CD4-positive, alpha-beta T cell (primary cell): ENCODE measurements at places on chromosomes 2 and 18.

- peaks cover 37% of the 10 kb centered on the region for H3K36me3 ChIP-seq
- H3K27ac ChIP-seq: no peak overlapping the region
- peaks cover 55% of the 10 kb centered on the region for H3K4me1 ChIP-seq
- H3K27me3 ChIP-seq: no peaks in the 10 kb centered on the region
Measured at GRCh38 chr18:77082316-77082955, 50.1 kb downstream of the MBP start.

DNA sequence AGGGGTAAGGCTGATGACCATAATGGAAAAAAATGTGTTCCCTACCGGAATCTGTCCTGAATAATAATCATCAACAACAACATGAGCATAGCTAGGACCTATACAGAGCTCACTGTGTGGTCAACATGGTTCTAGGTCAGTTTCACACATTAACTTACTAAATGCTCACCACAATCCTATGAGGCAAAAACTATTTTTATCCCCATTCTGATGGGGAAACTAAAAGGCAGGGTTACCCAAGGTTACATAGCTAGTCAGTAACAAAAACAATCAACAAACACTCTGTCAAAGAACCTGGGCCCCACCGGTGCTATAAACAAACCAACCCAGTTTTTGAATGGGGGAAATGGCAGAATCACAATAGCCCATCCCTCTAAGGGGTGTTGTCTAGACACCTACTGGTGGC, 40.1 kb downstream of the AOX1 start:
- no peaks in the 10 kb centered on the region for H3K36me3 ChIP-seq
- H3K4me1 ChIP-seq: no peaks in the 10 kb centered on the region
- no peak for DNase-seq
- H3K27me3 ChIP-seq: peaks cover 3% of the 10 kb centered on the region
- no peak overlapping the region for H3K27ac ChIP-seq
- no peak overlapping the region for H3K4me3 ChIP-seq

DNA sequence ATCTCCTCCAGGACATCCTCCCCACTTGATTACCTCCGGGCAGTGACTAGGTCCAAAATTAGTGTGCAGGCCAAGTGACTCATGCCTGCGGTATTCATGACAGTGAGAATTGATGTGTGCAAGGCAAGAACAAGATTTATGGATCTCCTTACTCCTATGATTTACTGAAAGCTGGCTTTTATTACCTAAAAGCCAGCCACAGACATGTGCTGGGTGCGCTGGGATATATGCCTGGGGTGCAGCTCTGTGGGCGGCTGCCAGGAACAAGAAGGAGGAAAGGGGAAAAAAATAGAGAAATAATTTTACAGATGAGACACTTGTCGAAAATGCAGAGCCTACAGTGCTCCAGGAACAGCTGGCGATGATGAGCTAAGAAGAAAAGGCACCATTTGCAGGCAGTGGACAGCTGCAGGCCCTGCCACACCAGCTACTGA, 359.3 kb downstream of the CMPK2 start:
- H3K27me3 ChIP-seq: peaks cover under 1% of the 10 kb centered on the region
- no peaks in the 10 kb centered on the region for H3K4me1 ChIP-seq
- H3K4me3 ChIP-seq: no peak overlapping the region
- no peak overlapping the region for H3K27ac ChIP-seq
- DNase-seq: no peak

GRCh38 chr2:240757086-240757614, 62.9 kb downstream of the KIF1A start:
- H3K27me3 ChIP-seq: no peaks in the 10 kb centered on the region
- H3K4me3 ChIP-seq: no peak overlapping the region
- H3K36me3 ChIP-seq: no peaks in the 10 kb centered on the region
- H3K4me1 ChIP-seq: no peaks in the 10 kb centered on the region
- DNase-seq: no peak

DNA sequence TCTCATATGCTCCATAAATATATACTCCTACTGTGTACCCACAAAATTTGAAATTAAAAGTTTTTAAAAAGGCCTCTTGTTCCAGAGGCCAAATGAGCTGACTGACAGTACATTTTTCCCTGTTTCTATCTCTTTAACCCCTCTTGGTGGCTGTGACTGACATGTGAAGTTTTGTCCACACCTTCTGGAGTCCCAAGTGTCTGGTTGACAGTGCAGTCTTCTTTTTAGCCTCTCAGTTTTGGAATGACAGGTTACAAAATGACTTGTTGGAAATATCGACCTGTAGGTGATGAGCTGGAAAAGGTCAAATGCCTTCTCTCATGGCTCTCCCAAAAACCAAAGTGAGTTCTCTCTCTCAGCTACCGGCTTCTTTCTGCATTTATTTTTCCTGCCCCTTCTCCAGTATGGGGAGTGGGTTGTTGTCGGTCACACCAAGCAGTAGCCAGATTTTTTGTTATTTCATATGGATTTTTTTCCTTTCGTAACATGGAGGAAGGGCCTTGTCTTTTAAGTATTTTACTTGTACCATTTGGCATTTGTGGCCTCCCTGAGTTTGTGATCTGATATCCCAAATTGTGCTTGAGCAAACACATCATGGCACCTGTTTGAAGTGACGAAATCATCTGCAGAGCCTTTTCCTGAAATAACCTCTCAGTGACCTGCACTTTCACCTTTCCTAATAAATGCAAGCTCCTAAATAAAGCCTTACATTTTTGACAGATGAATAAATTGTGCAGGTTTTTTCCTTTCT, 143.9 kb downstream of the ESCO1 start:
- H3K27ac ChIP-seq: no peak overlapping the region
- no peaks in the 10 kb centered on the region for H3K4me1 ChIP-seq
- no peaks in the 10 kb centered on the region for H3K36me3 ChIP-seq
- no peaks in the 10 kb centered on the region for H3K27me3 ChIP-seq
- no peak overlapping the region for H3K4me3 ChIP-seq
- no peak for DNase-seq

- H3K4me1 ChIP-seq: no peaks in the 10 kb centered on the region
- no peak for DNase-seq
- no peaks in the 10 kb centered on the region for H3K36me3 ChIP-seq
- H3K27me3 ChIP-seq: no peaks in the 10 kb centered on the region
Measured at GRCh38 chr2:155871940-155872339, 460.6 kb downstream of the NR4A2 start.

DNA sequence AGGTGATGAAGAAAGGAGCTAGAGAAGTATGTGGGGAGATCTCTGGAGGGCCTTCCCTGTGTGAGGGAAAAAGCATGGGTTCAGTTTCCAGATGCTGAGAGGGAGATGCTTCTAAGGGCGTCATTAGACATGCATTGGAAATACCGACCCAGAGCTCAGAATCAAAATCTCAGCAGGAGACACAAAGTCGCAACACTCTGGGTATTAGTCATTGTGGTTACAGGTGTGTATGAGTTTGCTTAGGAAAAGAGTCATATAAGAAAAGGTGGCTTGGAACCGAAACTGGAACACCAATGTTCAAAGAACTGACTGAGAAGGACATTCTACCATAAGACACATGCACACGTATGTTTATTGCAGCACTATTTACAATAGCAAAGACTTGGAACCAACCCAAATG, 477.1 kb downstream of the FBXO15 start:
- no peaks in the 10 kb centered on the region for H3K36me3 ChIP-seq
- no peak for DNase-seq
- H3K27ac ChIP-seq: no peak overlapping the region
- no peaks in the 10 kb centered on the region for H3K4me1 ChIP-seq
- H3K4me3 ChIP-seq: no peak overlapping the region

DNA sequence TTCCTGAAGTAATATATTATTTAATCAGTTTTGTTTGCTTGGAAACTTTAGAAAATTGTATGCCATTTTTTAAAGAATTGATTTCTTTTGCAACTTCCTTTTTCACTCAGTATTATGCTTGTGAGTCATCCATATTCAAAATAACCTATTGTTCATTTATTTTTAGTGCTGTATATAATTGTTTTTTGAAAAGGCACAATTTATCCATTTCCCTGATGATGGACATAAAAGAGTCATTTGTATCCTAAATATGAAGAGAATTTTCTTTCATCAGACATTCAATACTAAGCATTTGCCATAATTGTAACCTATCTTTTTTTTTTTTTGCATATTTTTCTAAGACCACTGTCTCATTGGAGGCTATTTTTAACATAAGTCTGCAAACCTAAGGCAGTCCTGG, 134.1 kb upstream of the SERPINE2 start:
- no peaks in the 10 kb centered on the region for H3K4me1 ChIP-seq
- H3K36me3 ChIP-seq: no peaks in the 10 kb centered on the region
- no peaks in the 10 kb centered on the region for H3K27me3 ChIP-seq
- no peak for DNase-seq
- no peak overlapping the region for H3K27ac ChIP-seq

GRCh38 chr2:44964752-44965236, 23.3 kb downstream of the SIX3 start:
- H3K27ac ChIP-seq: no peak overlapping the region
- no peak for DNase-seq
- H3K36me3 ChIP-seq: no peaks in the 10 kb centered on the region

DNA sequence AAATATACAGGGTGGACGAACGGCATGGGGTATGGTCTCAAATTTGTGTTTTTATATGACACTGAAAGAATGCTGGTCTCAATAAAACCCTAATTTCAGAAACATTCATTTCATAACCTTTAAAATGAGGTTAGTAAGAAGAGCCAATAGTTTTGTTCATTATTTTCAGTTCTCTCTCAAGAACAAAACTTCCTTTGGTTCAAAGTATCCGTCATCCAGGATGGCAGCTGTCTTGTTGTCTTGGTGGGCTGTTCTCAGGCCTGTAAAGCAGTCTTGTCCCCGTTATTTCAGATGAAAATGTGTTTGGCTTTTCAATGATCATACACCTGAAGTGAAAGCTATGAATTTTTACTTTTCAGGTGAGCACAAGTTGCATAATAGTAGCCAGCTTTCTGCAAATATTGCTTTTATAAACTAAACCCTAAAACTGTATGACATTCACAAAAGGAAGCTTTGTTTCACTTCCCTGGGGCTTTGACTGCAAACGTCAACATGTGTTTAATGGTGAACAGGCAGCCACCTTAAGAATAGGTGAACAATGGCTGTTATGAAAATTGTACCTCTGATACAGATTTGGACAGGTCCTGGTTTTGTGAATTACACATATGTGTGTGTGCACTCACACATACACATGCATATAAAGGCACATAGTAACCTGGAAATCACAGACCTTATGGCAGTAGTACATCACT, 2.6 kb downstream of the IL18RAP start:
- no peak overlapping the region for H3K4me3 ChIP-seq
- no peaks in the 10 kb centered on the region for H3K36me3 ChIP-seq
- H3K27ac ChIP-seq: no peak overlapping the region
- no peak for DNase-seq
- H3K4me1 ChIP-seq: peaks cover 18% of the 10 kb centered on the region

- no peak for DNase-seq
- no peaks in the 10 kb centered on the region for H3K27me3 ChIP-seq
- no peak overlapping the region for H3K4me3 ChIP-seq
- H3K36me3 ChIP-seq: no peaks in the 10 kb centered on the region
- no peak overlapping the region for H3K27ac ChIP-seq
Measured at GRCh38 chr2:125516496-125517109, 1139.4 kb upstream of the GYPC start.

DNA sequence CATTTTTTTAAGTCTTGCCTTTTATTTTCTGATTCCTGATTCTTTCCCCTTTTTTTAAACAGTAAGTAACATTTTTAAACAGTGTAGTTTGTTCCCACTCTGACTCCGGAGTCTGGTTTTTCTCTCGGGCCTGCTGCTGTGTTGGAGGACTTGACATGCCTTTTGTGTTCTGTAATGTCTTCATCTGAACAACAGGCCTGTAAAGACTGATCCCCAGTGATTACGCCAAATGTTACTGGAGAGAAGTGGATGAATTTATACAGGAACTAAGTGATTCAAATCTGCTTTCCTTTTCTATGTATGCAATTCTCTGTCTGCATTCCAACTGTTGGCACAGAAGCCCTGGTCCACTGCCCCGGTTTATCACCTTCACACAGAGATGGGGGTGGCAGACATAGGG, 54.3 kb upstream of the RMDN2 start:
- no peak overlapping the region for H3K27ac ChIP-seq
- no peak for DNase-seq
- no peaks in the 10 kb centered on the region for H3K27me3 ChIP-seq
- no peaks in the 10 kb centered on the region for H3K36me3 ChIP-seq

DNA sequence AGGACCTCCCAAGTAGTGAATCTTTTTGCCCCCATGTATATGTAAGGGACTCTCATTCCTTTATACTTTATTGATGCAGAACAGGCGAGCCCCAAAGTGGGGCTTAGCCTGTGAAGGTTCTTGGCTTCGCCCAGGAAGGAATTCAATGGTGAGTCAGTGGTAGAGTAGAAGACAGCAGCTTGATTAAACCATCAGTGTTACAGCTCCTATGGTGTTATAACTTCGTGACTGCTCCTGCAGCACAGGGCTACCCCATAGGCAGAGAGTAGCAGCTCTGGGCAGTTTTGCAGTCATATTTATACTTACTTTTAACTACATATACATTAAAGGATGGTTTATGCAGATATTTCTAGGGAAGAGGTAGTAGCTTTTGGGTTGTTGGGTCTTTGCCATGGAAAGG, 11.0 kb downstream of the FAM171B start:
- H3K27ac ChIP-seq: no peak overlapping the region
- H3K36me3 ChIP-seq: no peaks in the 10 kb centered on the region
- no peaks in the 10 kb centered on the region for H3K4me1 ChIP-seq
- H3K4me3 ChIP-seq: no peak overlapping the region
- no peak for DNase-seq

DNA sequence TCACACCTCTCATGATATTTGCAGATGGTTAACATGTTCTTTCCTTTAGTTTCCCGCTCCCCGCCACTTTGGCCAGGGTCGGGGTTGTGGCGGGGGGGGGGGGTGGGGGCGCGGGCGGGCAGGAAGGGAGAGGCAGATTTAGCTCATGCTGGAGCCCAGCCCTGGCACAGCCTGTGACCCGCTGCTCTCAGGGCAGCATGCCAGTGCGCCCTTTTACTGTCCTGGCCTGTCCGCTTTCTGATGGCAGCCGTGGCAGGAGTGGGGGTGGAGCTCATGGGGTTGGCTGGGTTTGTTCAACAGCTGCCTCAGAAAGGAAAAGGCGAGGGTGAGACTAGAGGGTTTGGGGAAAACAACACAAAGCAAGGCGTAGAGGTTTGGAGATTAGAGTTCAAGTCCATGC, 56.1 kb downstream of the TNP1 start:
- no peak for DNase-seq
- H3K27ac ChIP-seq: no peak overlapping the region
- no peak overlapping the region for H3K4me3 ChIP-seq

DNA sequence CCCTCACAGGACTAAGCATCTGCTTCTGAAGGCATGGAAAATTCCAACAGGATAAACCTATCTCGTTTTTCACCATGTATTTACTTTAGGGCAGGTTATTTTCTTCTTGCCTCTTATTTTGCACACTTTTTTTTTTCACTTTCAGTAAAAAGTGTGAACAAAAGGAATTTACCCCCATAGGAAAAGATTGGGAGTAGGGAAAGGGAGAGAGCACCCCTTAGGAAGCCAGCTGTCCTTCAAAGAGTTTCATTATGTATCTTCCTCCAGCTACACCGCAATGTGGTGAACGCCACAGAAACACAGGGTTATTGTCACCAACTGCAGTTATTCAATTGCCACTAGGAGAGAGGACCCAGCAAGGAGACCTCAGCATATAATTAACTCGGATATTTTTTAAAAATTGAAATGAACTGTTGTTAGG, 286.2 kb upstream of the VRK2 start:
- no peaks in the 10 kb centered on the region for H3K36me3 ChIP-seq
- no peak overlapping the region for H3K27ac ChIP-seq
- H3K27me3 ChIP-seq: peaks cover 5% of the 10 kb centered on the region
- no peak for DNase-seq
- H3K4me3 ChIP-seq: no peak overlapping the region
- H3K4me1 ChIP-seq: peaks cover 6% of the 10 kb centered on the region
